ENCODE measurements at places on chromosomes 12 and 14. TPM values are rescaled to one million over a fixed set of nuclear protein-coding genes. Genes with fewer than 3 reads are reported as not detected.

Gene TBX5
- 2.1 TPM for total RNA-seq

Gene FKBP3
- 67.8 TPM for total RNA-seq

Gene CCDC59
- 22.4 TPM for total RNA-seq

Gene MYH6
- total RNA-seq, result 2.1 TPM

Gene AMN
- total RNA-seq, result 1.0 TPM

Gene ACSS3
- total RNA-seq, result 14.6 TPM

Gene TULP3
- total RNA-seq, result 23.5 TPM

Gene AP4S1
- total RNA-seq, result 14.6 TPM

Gene MYG1
- 50.1 TPM for total RNA-seq

Measured in skeletal muscle tissue (tissue), 5 donors.